Breast epithelium (tissue), 4 donors: ENCODE measurements at places on chromosomes 11 and 22.

DNA sequence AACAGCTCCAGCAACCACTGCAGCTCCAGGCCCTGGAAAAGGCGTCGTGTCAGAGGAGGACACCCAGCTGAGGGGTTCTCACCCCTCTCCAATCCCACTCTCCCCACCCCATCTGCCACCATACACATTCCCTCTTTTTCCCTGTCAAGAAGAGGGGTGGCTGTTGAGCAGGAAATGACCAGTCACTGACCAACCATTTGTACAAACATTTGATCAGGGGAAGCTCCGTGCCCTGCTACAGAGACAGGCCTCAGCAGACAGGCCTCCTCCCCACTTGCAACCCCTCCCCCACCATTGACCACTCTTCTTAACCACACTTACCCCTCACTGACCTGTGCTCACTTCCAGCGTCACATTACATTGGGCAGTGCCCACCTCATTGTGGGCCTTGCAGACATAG, 2.3 kb upstream of the VSIG2 start:
- DNase-seq: no peak

DNA sequence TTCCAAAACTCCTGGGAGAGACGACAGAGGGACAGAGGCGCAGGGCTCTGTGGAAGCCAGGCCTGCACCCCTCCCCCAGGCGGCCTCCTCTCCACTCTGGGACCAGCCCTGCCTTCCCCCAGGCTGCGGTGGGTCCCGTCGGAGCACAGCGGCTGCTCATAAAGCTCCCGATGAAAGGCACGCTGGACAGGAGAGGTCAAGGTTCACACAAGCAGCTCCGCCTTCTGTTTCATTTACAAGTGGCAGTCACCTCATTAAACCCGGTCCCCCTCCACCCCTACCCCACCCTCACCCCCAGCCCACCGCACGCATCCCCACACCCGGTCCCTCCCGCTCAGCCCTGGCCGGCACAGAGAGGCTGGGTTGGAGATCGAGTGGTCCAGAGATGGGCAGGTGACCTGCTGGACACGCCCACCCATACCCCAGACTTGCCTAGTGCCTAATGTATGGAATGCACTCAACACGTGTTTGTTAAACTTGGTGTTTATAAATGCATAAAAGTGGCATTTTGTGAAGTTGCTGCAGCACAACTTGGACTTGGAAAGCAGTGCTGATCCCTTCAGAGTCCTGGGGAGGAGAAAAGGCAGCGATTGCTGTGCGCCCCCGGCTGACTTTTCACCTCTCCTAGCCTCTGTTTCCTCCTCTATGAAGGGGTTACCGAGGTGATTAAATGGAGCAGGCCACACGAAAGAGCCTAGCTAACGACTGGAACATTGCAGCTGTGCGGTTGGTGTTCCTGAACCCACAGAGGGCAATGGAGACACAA, 26.0 kb downstream of the RPUSD4 start:
- DNase-seq: no peak

DNA sequence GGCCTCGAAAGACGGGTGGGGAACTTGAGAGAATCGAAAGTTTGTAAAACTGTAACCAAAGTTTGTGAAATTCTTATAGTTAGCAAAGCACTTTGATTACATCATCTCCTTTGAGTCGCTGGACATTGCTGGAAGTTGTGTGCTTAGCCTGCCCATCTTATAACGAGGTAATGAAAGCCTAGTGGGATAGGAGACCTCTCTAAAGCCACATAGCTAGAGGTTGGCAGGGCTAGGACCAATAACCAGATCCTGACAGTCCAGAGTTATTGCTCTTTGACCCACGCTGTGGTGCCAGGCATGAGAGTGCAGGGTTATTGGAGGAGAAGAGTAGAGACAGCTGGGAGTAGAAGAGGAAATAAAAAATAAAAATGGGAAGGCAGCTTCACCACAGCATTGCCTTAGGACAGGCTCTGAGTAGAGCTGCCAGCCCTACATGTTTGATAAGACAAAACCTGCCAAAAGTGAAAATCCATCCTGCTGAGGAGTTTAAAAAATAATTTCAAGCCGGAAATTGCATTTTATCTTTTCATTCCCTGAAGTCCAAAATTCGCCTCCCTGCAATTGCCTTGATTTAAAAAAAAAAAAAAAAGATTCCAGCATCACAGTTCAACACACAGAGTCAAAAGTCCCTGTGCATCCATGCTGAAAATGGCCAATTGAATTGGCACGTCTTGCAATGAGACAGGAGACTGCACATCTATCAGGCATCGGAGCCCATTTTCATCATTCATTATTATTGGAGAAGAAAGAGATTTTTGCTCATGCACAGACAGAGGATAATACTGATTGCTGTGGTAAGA, 225.5 kb upstream of the POU2AF2 start:
- no peak for DNase-seq

GRCh38 chr11:87398931-87399330, 361.2 kb downstream of the TMEM135 start:
- peak; percentile 22 for DNase-seq

DNA sequence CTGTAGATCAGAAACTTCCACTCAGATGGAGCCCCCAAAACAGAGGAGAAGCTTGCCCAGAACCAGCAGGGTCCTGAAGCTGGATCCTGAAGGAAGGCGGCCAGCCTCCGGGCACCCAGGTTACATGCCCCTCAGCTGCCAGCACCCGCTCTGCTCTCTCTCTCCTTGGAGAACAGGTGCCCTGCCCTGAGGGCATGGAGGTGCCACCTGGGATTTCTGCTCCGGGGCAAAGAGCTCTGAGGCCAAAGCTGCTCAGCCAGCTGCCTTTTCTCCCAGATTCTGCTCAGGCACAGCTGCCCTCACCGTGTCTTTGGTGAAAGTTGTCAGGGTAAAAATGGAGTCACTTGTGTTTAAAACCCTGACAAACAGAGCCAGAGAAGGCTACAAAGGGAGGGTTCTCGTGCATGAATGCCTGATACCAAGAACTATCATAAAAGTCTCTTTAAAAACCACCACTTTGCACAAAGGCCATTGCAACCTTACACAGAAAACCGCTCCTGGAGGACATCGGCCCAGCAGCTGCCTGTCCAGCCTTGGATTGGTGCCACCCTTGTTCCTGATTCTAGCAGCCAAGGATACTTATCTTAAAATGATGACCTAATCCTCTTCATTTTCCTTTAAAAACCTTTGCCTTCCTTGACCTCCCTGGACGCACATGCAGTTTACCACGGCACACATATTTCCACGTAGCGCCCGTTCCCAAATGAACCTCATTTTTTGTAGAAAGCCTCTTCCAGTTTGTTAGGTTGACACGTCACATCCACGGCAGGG, 140.0 kb downstream of the CACNA1I start:
- DNase-seq: no peak

GRCh38 chr11:57679396-57679795, 11.5 kb downstream of the ZDHHC5 start:
- no peak for DNase-seq

GRCh38 chr11:103210543-103210942, 101.3 kb downstream of the DYNC2H1 start:
- DNase-seq: no peak

DNA sequence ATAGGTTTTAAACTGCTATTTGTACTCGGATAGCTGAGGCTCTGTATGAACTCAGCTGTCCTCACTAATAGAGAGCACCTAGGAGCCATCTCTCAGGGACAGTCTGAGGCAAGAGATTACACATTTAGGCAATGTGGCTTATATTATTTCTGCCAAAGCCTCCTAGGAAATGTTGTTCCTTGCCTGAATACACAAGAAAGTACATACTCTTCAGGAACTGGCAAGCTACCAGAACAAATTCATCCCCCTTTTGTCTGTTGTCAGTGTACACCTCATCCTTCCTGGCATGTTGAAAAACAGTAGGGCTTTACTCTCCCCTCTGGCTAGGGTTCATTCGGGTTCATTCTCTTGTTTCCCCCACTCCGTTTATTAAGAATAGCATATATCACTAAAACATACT, 615.9 kb upstream of the FAT3 start:
- no peak for DNase-seq

- no peak for DNase-seq
These were observed 111.3 kb downstream of the ETS1 start for GRCh38 chr11:128476049-128476448.

DNA sequence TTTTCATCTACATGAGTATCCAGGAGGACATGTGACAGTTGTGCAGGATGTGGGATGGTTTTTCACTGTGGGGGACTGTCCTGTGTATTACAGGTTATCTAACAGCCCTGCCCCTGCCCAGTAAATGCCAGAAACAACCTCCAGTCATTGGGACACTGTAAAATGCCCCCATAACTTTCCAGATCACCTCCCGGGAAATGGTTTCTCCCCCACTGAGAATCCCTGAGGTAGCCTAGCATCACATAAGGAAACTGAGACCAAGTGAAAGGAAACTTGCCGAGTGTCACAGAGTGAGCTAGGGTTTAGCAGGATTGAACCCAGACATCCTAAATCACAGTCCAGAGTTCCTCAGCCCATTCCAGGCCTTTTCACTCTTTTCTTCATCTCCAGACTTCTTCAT, 48.3 kb upstream of the SLC6A5 start:
- no peak for DNase-seq

GRCh38 chr11:30244265-30244664, 13.5 kb downstream of the FSHB start:
- DNase-seq: no peak

GRCh38 chr22:48224332-48224731, 1461.9 kb downstream of the TBC1D22A start:
- no peak for DNase-seq

GRCh38 chr11:9516113-9516512, 55.3 kb downstream of the ZNF143 start:
- no peak for DNase-seq

DNA sequence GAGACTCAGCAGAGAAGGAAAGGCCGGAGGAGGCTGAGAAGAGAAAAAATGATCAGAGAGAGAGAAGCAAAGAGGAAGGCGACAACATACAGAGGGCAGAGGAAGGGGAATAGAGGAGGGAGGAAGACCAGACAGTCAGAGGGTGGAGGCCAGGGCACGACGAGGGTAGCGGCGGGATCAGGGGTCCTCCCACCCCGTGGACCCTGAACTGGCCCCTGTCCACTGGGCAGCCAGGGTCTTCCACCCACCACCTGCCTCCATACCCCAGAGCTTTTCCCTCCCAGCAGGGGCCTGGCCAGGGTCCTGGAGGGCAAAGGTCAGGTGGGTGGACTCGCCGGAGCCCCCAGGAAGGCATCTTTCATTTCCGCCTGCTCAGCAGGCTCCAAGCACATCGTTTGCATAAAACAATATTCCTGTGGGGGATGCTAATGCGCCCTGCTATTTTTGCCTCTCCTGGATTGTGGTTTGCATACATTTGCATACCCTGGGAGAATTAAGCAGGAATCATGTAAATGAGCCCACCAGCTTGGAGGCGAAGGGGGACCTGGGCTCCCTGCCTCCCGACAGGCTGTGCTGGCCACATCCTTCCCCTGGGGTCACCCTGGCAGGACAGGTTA, 394.1 kb downstream of the MN1 start:
- no peak for DNase-seq

GRCh38 chr11:108669286-108669685, 4.4 kb downstream of the DDX10 start:
- no peak for DNase-seq

DNA sequence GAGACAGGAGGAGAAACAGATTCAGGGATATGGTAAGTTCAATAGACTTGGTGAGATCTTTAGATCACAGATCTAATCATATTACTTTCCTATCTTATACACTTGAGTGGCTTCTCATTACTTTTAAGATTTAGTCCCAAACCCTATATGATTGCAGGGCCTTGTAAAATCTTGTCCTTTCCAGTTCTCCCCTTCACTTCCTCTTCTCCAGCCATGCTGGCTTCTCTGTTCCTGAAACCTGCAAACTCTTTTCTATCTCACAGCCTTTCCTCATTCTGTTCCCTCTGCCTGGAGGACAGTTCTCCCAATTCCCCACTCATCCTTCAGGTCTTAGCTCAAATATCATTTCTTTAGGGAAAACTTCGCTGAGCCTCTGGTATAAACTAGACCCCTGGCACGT, 65.9 kb upstream of the BIRC3 start:
- DNase-seq: no peak

DNA sequence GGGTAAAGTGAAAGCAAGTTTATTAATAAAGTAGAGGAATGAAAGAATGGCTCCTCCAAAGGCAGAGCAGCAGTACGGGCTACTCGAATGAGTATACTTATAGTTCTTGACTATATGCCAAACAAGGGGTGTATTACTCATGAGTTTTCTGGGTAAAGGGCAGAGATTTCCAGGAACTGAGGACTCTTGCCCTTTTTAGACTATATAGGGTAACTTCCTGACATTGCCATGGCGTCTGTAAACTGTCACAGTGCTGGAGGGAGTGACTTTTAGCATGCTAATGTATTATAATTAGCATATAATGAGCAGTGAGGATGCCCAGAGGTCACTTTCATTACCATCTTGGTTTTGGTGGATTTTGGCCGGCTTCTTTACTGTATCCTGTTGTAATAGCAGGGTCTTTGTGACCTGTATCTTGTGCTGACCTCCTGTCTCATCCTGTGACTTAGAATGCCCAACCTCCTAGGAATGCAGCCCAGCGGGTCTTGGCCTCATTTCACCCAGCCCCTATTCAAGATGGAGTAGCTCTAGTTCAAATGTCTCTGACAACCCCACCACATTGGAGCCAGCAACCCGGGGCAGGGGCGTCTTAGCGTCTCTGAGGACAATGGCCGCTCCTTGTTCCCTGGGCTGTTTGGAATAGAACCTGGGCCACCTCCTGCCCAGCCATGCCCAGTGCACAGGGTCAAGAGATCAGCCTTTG, 34.9 kb upstream of the CD82 start:
- DNase-seq: no peak
